Hematopoietic multipotent progenitor cell treated with erythropoietin and hydrocortisone succinate and interleukin-3 and kit ligand, for 15 days (in vitro differentiated cells): ENCODE measurements at places on chromosomes 4 and X.

- DNase-seq, result no peak
Observed at GRCh38 chrX:153861151-153861550, 24.8 kb downstream of the L1CAM start.

DNA sequence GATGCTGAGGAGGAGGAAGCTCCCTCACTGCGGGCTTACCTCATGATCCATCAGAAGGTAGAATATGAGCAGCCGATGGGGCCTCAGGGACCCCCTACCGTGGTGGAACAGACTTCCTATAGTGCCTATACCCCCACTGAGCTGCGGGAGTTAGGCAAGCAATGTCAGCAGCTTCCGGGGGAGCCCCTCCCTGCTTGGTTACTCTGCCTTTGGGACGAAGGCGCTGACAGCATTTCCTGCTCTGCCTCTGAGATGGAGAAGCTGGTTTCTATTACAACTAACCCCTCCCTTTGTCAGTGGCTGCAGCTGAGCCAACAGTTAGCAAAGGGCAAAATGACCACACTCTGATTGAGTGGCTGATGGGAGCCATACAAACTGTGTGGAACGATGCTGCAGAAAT is 430.7 kb downstream of the IDS start:
- DNase-seq, result no peak

DNA sequence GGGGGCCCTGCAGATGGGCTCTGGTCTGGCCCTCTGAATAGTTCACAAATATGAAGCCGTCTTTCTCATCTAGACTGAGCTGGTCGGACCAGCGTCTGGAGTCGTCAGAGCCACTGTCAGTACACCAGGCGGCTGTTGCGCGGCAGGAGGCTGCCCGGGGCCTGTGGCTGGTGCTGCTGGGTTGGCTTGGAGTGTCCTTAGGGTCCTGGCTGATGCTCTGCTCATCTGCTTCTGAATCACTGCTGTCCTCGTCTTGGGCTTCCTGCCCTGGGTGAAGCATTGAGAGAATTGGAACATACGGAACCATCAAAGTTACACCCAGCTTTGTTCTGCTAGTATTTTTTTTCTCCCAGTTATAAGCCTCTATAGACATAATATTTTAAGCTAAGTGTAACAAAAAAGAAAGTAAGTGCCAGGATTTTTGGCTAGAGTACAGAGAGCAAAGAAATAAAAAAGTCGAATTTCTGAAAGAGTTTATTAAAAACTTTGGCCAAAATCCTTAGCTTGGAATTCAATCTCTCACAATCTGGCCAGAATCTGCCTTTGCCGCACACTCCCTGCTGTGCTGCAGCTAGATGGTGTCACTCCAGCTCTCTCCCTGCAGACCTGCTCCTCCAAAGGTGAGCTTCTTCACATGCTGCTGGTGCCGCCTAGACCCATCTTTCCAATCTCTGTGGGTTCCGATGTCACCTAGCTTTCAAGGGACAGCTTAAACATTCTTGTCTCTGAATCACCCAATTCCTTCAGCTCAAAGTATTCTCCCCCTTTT is 96.2 kb downstream of the CDS1 start:
- DNase-seq, result no peak

DNA sequence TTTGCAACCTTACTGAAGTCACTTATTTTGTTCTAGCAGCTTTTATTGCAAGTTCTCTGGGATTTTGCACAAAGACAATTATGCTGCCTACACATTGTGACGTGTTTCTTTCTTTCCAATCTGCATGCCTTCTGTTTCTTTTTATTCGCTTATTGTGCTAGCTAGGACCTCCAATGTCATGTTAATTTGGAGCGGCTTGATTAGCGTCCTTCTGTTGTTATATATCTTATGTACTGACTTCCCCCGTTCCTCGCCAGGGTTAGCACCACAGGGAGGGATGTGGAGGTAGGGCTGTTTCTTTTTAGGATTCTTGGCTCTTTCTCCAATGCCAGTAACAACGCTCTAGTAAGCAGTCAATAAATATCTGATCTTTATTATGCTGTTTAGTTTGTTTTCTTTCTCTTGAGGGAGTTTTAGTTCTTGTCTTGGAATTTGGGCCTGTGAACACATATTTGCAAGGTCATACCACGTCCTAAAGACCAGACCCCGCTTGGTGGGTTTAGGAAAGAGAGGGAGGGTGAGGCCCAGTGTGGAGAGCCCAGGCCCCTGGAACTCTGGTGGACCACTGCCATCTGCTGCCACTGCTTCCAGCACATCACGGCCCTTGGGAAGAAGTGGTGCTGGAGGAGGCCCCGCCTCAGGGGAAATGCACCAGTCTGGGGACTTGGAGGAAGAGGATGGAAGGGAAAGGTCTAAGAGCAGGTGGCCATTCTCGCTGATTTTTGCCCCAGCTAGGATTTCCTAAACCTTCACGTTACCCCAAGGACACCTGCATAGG is 129.1 kb downstream of the TRIML1 start:
- no peak for DNase-seq

DNA sequence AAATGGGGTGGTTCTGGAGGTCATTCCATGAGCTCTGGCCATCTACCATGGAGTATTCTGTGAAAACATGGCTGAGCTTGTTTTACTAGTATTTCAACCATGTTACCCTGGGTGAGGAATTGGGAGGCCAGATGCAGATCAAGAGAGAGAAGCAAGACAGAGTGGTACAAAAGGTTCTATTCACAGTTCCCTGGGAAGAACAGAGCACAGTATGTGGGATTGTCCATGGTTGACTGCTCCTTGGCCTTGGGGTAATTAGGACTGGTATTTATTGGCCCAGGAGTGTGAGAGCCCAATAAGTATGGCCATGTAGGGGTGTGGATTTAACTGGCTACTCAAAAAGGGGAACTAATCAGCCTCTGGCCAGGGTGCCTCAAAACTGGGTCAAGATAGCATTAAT is 239.7 kb upstream of the GATB start:
- DNase-seq, result no peak

DNA sequence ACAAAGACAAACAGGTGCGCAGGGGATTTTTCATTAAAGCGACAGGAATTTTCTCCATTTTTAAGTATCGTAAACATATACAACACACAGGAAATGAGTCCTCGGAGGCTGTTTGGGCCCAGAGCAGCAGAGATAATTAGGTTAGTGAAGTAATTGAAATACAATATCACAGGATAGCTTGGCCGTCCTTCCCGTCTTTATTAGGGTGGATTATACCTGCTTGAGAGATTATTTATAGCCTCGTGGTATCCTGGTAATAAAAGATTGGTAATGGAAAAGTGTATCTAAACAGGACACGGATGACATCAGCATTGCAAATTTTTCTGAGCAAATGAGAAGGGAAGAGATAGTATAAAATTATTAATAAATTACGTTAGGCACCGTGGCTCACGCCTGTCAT is 68.2 kb downstream of the CRLF2 start:
- DNase-seq, result no peak

DNA sequence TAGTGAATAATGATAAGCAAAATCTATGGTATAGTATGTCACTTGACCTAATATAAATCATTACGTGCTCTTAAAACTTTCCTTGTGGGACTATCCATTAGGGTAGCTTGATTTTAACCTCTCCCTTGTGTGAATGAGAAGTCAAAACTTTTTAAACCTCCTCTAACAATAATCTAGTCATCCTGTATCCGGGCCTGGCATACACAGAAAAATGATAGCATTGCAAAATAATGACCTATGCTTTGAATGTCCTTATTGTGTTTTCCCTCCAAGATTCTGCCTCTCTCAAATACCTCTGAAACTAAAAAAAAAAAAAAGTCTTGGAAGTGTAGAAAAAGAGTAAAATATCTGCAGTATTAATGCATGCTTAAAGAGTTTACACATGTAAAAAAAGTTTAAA is 250.0 kb upstream of the NDST3 start:
- DNase-seq, result no peak

DNA sequence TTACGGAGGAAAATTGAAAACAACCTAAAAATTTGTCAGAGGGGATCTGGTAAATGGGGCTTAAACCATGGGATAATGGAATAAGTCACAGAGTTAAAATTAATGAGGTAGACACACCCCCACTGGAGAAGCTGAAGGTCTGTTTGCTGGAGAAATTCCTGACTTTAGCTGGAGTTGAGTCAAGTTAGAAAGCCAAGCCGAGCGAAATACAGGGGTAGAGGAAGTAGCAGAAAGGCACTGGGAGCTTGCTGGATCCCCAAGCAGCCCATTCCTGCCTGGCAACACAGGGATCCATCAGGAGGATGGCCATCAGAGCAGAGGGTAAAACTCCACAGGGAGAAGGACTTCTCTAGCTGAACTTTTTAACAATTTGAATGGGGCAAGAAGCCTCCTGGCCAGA is 163.8 kb downstream of the ATRX start:
- DNase-seq, result no peak

GRCh38 chrX:119502727-119503483 is 34.7 kb downstream of the SLC25A5 start:
- DNase-seq, result no peak

GRCh38 chrX:41122664-41123257 is 37.5 kb downstream of the USP9X start:
- no peak for DNase-seq

DNA sequence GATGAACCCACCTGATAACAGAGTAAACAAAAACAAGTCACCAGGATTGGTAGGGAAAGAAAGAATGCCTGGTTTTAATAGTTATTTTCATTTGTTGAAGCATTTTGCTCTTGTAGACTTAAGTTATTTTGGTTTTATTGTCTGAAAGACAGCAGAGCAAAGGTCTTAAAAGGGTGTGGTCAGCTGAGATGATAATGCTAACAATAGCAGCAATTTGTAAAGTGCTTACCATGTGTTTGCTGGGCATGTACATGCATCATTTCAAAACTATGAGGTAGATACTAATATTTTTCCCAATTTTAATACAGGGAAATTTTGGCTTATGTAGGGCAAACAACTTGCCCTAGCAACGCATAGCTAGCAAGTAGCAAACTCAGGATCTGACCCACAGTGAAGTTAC is 46.8 kb upstream of the SLC10A4 start:
- DNase-seq, result no peak

DNA sequence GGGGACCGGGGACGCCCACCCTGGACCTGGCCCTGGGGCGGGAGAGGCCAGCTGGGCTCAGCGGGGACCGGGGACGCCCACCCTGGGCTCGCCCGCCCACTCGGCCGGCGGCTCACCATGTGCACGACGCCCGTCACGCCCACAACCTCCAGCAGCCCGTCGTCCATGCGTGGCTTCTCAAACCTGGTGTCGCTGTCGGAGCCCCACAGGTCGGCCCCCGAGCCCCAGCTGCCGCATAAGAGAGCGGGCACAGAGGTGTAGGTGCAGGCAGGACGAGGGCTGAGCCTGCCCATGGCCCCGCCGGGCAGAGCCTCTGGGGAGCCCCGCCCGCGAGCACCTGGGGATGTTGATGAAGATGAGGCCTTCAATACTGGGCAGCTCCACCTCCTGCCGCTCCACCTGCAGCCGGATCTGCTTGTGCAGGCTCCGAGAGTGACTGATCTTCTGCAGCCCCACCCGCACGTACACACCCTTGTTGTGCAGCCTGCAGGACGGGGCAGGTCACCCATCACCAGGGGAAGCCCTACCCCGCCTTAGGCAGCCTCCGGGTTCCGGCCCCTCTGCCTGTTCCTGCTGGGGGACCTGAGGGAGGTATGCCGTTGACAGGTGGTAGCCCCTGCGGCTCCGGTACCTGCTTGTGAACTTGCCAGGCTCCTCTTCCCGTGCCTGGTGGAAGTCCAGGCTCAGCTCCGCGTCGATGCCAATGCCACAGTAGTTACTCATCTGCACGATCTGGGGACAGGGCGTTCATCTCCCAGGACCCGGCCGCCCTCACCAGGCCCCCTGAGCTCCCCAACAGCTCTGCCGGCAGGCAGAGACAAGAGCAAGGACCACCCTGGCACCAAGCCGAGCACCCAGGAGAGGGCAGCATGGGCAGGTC is 11.8 kb downstream of the DGKQ start:
- no peak for DNase-seq

DNA sequence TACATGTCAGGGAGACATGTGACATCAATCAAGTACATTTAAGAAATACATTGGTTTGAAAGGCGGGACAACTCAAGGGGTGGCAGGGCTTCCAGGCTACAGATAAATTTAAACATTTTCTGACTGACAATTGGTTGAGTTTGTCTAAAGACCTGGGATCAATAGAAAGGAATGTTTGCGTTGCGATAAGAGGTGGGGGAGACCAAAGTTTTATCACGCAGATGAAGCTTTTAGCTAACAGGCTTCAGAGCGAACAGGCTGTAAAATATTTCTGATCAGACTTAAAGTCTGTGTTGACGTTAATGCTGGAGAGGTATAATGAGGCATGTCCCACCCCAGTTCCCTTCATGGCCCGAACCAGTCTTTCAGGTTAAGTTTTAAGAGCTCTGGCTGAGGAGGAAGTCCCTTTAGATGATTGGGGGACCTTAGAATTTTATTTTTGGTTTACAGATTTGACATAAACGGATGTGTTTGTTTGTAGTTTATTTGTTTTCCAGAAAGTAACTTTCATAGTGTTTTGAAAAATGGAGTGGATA is 346.7 kb upstream of the RASGEF1B start:
- DNase-seq, result no peak

- no peak for DNase-seq
Observed at GRCh38 chr4:119564106-119564505, 64.5 kb downstream of the PDE5A start.

GRCh38 chr4:47415719-47416118 is 47.8 kb downstream of the COMMD8 start:
- no peak for DNase-seq

GRCh38 chr4:48141048-48141447 is 7.0 kb upstream of the TXK start:
- DNase-seq, result peak; percentile 65

DNA sequence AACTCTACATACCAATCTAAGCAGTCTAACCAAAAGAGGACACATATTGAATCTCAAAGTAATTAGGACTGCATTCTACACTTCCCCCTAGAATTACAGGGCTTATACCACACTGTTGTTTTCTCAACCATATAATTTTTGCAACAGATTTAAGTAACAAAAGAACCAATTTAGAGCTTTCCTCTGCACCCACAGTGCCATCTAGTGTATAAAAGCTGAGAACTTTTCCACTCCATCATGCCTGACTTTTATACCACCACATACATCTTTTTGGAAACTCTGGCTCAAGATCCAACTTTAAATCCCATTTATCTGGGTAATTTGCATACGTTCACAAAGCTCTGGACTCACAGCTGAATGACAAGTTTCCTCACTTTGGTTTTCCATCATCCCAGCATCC is 99.5 kb downstream of the EFHC2 start:
- DNase-seq, result no peak

DNA sequence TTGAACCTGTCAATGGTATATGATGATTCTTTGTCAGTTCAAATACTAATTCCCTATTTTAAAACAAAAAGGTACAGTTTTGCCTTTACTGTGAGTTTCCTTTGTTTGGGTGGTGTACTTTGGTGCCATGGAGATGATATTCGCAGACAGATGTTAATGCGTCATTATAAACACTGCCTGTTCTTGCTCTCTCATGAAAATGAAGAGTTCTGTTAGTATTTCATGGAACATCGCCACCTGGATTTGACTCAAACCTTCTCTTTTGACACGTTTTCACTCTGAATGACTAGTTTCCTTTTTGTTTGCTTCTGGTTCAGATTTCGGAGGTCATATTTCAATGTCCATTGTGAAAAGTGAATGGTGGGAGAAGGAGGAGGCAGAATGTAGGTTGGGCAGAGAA is 6.9 kb upstream of the CTSO start:
- no peak for DNase-seq
